Occipital lobe (tissue), 3 donors: ENCODE measurements at places on chromosomes 6 and 20. TPM values are rescaled to one million over a fixed set of nuclear protein-coding genes. Genes with fewer than 3 reads are reported as not detected.

Gene ERVFRD-1
- not detected for total RNA-seq

- DNase-seq: no peak
Observed at GRCh38 chr20:6504179-6504578, 263.3 kb upstream of the BMP2 start.

Gene CLPSL2
- total RNA-seq: not detected

GRCh38 chr20:64136004-64136710, 28.1 kb upstream of the MYT1 start:
- no peak for DNase-seq
